Naive thymus-derived CD4-positive, alpha-beta T cell (primary cell): ENCODE measurements at places on chromosomes 11 and 22. TPM values are rescaled to one million over a fixed set of nuclear protein-coding genes. Genes with fewer than 3 reads are reported as not detected.

TPBGL gene
- total RNA-seq: 0.22 TPM

DNA sequence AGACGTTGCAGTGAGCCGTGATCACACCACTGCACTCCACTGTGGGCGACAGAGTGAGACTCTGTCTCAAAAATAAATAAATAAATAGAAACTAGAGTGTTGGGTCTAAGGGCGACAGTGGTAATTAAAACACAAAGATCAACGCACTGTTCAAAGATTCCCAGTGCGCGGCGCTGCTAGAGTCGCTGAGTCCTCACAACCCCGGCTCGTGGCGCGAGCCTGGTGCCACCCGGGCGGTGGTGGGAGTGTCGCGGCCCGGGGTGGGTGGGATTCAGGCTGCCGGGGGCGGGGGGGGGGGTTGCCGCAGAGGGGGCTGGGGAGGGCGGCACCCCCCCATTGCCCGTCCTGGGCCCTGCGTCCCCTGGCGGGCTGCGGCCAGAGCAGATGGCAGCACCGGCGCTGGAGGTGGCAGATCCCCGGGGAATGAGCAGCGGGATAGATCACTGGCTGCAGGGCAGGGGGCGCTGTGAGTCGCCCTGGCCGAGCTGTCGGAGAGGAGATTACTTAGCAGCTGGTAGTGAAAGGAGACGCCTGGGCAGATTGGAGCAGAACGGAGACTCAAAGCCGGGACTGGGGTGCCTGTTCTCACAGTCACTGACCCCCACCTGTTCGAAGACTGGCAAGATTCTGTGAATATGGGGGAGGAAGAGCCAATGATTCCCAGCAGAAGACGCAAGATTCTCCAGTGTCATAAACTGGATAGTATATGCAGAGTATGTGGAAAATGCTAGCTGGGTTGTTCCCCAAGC, 30.2 kb upstream of the APOBEC3A start:
- peak; percentile 61 for DNase-seq

BARX2 gene
- not detected for total RNA-seq

DNA sequence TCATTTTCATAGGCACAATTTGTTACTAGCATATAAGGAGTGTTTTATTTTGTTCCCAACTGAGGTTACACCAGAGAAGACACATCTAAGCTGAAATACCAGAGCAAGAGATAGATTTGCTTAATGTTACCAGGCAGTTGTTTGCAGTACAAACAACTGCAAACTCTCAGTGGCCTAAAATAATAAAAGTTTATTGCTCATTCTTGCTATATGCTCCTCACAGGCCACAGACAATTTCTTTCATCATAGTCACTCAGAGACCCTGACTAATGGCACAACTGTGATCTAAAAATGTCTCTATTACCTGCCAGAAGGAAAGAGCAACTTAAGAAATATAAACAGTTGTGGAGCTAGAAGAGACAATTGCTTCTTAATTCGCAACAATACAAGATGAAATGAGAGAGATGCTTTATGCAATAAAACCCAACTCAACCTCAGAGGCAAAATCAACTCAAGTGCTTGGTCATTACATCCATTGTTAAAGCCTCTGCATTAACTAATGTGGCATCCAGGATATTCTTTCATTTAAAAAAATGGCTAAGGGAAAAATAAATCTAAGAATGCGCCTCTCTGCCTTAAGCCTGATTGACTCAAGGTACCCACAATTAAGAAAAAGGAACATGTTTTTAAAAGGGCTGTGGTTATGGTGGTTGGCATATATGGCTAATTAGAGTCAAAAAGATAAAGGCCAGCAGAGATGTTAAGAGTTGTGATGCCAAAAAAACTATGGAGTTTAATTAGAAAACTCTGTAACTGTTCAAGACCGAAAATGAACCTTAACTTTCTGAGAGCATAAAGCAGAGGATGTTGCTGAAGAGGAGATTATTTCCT, 103.7 kb downstream of the CD44 start:
- peak; percentile 23 for DNase-seq
